ENCODE measurements at places on chromosomes 12 and 14.

DNA sequence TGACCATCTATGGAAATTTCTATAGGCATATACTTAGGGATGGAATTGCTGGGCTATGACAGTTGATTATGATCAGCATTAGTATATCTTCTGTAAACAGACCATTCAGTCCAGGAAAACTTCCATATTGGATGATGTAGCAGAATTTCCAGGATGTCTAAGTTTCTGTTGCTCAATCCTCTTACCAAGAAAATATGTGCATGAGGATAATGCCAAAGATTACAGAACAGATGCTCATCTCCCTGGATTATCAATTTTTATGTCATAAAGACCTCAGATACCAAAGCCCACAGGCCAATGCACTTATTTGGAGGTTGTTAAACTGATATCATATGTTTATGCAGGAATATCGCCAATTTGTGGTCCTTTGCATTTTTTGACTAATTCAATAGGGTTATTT lies 354.4 kb upstream of the FLRT2 start:
- no peak for DNase-seq

GRCh38 chr12:53051881-53052412 lies 2.1 kb downstream of the TNS2 start:
- no peak for DNase-seq

DNA sequence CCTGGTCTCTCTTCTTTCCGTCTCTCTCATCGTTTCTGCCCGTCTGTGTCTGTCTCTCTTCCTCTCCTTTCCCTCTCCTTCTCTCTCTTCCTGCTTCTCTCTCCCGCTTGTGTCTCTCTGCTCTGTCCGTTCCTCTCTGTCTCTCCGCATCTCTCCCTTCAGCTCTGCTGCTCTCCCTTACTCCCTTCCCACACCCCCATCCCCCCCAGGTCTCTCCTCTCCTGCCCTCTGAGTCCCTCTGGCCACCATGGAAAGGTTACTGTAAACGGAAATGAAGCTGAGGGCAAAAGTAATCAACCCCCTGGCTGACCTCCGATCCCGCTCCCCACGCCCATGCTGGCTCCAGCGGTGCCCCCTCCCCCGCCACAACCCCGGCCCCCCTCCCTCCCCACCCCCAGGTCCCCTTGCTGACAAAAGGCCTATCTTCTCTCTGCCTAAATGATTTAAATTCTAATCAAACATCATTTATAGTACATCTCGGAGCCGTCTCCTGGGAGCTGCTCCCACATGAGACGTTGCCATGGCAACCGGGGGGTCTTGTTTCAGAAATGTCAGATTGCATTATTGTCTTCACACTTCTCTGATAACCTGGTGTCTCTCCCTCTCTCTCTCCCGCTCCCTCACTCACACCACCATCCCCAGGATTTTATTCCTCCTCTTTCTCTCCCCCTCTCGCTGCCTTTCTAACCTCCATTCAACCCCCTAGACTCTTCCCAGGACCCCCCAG lies 203.8 kb downstream of the RBM19 start:
- no peak for DNase-seq

- DNase-seq, result no peak
These were observed 154.4 kb downstream of the LRIG3 start for GRCh38 chr12:58765653-58766512.

- no peak for DNase-seq
These were observed 33.4 kb downstream of the TMTC1 start for GRCh38 chr12:29750131-29750927.

- DNase-seq, result no peak
These were observed 50.0 kb downstream of the LGMN start for GRCh38 chr14:92698393-92698792.

GRCh38 chr12:12016284-12017100 lies 54.2 kb upstream of the BCL2L14 start:
- DNase-seq, result no peak

GRCh38 chr12:10863512-10864218 lies 14.4 kb upstream of the PRR4 start:
- DNase-seq, result no peak

GRCh38 chr14:20714593-20715250 lies 26.2 kb downstream of the ANG start:
- no peak for DNase-seq

- DNase-seq, result no peak
These were observed 821.7 kb downstream of the TMEM121 start for GRCh38 chr14:106347890-106348755.

GRCh38 chr14:68716698-68717097 lies 76.2 kb downstream of the ZFP36L1 start:
- DNase-seq, result no peak

- DNase-seq, result no peak
These were observed 147.9 kb upstream of the SEL1L start for GRCh38 chr14:81681541-81681940.

GRCh38 chr14:66944872-66945271 lies 244.4 kb upstream of the GARIN2 start:
- DNase-seq, result no peak

- DNase-seq, result no peak
These were observed 464.6 kb downstream of the FUT8 start for GRCh38 chr14:65877166-65877565.

GRCh38 chr12:43740511-43741100 lies 18.0 kb downstream of the PUS7L start:
- no peak for DNase-seq

DNA sequence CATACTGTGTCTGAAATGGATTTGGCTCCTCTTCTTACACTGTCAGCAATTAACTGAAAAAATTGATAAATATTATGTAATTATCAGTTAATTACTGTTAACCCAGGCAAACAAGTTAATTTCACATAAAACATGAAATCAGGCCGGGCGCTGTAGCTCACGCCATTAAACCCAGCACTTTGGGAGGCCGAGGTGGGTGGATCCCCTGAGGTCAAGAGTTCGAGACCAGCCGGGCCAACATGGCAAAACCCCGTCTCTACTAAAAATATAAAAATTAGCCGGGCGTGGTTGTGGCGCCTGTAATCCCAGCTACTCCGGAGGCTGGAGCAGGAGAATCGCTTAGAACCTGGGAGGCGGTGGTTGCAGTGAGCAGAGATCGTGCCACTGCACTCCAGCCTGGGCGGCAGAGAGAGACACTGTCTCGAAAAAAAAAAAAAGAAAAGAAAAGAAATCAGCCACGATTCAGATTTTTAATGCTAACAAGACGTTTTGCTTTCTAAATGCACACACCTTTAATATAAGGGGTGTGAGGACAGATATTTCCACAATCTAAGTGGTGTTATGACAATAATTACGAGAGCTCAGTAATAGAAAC lies 473 bp upstream of the TMEM19 start:
- DNase-seq, result no peak

Data from activated CD4-positive, alpha-beta T cell treated with anti-CD3 and anti-CD28 coated beads, Interleukin-2, amount 50 U/mL, for 24 hours (primary cell).